GM13976 (cell line): ENCODE measurements at places on chromosomes 13 and 19.

DNA sequence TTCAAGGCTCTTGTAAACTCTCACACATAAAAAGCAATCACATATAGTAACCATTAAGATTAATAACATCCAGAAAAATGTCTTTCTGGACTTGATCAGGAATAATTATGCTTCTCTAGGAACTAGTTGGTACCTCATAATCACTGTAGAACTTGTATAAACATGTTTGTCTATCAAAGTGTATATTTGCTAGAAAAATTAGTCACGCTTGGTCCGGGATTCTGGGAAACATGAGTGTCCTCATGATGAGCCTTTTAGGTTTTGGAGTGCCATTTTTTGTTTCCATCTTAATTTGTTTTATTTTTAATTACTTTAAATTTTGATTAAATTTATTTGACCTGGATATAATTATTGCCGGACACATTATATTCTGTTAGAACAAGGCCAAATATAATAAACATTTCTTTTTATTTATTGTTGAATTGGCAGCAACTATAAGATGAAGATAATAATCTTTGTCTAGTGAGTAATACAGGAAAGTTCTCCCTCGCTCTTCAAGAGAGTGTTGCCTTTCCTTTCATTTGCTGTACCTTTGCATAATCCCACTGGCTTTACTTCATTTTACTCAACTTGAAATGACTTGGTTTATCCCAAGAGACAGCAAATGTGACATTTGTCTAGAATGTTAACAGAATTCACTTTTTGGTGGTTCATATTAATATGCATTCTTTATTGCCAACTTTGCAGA lies 207.0 kb downstream of the NALCN start:
- no peak for DNase-seq

DNA sequence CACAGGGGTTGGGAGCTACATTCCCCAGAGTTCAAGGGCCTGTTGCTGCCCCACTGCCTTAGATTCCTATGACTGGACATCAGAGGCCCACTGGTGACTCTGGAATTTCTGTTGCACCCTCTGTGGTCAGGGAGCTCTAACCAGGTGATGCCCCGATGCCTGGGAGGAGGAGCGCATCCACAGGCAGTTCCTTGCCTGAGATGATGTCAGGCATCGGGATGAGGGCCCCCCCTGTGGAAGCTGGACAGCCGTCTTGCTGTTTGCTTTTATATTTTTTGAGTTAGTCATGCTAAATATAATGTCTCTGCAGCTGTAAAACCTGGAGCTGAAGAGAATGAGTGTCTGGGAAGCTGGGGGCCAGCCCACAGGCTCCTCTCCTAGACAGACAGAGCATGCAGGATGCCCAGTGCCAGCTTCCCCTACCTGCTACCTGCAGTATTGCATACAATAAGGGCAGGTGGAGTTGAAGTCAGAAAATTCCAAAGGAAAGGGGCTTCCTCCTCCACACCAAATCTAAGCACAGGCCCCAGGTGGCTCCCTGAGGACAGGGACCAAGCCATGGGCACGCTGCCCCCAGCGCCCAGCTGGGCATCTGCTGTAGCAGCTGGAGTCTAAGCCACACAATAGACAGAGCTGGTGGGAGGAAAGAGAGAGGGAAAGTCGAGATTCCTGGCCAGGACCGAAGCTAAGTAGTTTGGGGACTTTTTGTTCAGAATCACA lies 16.2 kb downstream of the COL4A2 start:
- no peak for DNase-seq

- DNase-seq = no peak
These were observed 172.5 kb upstream of the SLITRK5 start for GRCh38 chr13:87498681-87499080.

DNA sequence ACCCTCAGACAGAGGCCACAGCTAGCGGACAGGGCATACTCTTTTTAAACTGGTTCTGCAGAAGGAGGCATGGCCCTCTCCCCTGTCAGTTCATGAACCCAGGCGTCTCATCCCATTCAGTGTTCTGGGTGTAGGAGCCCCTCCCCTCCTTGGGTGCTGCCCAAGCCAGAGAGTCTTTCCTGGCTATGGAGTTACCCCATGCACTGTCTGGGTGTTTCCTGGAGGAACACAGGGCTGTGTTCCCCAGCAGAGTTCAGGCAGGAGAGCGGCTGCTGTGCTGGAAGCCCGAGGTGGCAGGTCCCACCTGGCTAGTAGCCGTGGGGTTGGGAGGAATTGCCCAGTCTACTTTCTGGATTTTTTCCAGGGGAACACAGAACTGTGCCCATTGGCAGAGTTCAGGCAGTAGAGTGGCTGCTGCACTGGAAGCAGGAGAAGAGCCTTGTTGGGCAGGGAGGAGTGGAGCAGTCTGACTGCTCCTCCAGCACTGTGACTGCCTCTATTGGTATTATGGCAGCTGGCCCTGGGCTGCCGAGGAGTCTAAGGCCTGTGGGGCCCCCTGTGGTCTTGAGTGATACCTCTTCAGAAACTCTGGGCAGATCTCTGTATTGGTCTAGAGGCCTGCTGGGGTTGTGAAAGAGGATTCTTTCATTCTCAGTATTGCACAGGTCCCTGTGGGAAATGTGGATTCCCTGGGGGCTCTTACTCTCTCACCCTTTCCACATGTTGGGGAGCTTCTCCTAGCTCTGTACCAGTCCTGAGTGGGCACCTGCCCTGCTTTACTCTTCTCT lies 168.3 kb downstream of the PCDH20 start:
- no peak for DNase-seq

GRCh38 chr13:69980799-69981198 lies 126.8 kb upstream of the ATXN8OS start:
- no peak for DNase-seq

DNA sequence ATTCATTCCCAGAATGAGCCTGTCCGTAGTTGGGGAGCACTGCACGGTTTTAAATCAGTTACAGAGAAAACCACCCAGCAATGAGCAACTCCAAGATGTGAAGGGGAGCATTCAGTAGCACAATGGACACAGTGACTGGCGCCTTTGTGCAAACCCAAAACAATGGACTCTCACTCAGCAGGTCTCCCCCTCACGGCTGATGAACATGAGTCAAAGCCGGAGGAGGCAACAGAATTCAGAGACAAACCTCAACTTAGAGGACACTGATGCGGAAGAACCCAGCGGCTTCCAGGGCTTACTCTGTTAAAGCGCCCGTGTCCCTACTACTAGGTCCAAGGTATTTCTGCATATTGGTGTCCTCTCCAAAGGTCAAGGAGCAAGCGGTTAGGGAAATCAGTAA lies 17.7 kb downstream of the PLEKHF1 start:
- DNase-seq = no peak

- DNase-seq = no peak
These were observed 59.5 kb downstream of the TEX26 start for GRCh38 chr13:30991922-30992321.

DNA sequence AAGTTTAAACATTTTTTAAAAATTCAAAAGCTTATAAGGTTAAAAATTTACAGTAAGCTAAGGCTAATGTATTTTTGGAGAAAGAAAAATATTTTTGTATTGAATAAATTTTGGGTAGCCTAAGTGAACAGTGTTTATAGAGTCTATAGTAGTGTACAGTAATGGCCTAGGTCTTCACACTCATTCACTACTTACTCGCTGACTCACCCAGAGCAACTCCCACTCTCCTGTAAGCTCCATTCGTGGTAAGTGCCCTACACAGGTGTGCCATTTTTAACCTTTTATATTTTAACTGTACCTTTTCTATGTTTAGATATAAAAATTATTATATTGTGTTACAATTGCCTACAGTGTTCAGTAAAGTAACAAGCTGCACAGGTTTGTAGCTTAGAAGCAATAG lies 96.6 kb upstream of the FREM2 start:
- no peak for DNase-seq

GRCh38 chr13:65872448-65872847 lies 1357.7 kb downstream of the PCDH9 start:
- no peak for DNase-seq

GRCh38 chr13:109781384-109782065 lies 4.9 kb downstream of the IRS2 start:
- no peak for DNase-seq

- DNase-seq = no peak
These were observed 1078.6 kb downstream of the UQCRFS1 start for GRCh38 chr19:28134311-28134710.

DNA sequence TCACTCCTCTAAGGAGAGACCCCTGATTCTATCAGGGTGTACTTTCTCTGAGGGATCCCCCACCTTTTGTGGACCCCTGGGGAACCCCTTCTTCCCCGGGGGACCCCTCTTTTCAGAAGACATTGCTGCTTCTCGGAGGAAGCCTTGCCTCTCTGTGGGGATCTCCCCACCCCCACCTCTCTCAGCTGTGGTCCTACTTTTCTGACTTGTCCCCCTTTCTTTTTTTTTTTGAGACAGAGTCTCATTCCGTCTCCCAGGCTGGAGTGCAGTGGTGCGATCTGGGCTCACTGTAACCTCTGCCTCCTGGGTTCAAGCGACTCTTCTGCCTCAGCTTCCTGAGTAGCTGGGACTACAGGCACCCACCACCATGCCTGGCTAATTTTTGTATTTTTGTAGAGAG lies 18.4 kb upstream of the GATAD2A start:
- no peak for DNase-seq

DNA sequence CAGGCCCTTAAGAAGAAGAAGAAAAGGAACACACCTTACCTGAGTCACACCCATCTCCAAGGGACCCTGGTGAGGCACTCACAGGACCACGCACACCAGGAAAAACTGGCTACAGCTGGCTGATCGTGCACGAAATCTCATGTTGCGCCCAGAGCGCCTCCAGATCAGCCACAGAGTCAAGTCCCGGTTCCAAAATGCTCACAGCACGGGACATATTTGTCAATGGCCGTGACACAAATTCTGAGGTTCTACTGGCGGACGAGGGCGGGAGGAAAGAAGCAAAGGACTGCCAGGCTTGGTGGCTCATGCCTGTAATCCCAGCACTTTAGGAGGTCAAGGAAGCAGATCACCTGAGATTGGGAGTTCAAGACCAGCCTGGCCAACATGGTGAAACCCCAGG lies 21.5 kb downstream of the SH3GL1 start:
- DNase-seq = no peak

- DNase-seq = peak; percentile 23
These were observed 107.2 kb downstream of the KCNRG start for GRCh38 chr13:50122455-50122854.

- no peak for DNase-seq
These were observed 23.1 kb downstream of the LYL1 start for GRCh38 chr19:13079542-13079986.

- DNase-seq = no peak
These were observed 15.4 kb upstream of the KPTN start for GRCh38 chr19:47499371-47499770.

- DNase-seq = no peak
These were observed 15.2 kb upstream of the ZNF543 start for GRCh38 chr19:57305056-57305455.

- no peak for DNase-seq
These were observed 20.0 kb downstream of the RAB20 start for GRCh38 chr13:110541526-110541920.

DNA sequence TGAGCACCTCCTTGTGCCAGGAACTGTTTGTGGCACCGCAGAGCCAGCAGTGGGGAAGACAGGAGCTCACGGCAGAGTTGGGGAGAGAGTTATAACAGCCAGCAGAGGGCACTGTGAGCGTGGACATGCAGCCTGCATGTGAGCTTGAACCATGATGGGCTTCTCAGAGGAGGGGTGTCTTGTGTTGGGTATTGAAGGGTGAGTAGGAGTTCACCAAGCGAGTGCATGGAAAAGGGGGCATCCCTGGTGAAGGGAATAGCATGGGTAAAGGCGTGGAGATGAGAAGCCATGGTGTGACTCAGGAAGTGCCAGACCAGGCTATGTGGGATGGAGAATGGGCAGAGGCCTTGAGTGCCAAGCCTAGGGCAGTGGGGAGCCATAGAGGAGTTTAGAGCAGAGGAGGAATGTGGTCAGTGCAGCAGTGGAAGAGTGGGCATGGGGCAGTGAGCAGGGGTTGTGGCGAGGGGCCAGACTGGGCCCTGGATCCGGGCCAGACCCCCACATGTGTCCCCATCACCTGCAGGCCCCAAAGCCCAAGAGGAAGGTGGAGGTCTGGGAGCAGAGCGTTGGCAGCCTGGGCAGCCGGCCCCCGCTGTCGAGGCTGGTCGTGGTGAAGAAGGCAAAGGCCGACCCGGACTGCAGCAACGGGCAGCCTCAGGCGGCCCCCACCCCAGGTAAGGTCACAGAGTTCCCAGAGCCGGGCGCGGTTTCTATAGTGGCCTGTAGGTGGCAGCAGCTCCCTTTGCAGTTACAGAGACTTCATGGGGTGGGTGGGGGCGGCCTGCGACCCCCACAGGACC lies 11.8 kb upstream of the SHD start:
- DNase-seq = peak; percentile 85

DNA sequence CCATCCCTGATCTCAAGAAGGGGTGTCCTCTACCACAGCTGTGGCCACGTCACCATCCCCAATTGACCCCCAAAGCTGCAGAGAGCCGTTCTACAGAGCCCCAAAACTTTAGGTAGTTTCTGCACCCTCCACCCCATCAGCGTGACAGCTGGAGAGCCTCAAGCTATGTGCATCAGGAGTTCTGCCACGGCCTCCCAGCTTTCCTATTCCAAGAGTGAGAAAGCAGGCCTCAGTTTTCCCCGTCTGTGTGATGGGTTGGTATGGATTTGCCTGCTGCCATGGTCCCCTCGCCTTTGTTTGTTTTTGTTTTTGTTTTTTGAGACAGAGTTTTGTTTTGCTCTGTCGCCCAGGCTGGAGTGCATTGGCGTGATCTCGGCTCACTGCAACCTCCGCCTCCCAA lies 1.5 kb downstream of the BCL3 start:
- DNase-seq = no peak

DNA sequence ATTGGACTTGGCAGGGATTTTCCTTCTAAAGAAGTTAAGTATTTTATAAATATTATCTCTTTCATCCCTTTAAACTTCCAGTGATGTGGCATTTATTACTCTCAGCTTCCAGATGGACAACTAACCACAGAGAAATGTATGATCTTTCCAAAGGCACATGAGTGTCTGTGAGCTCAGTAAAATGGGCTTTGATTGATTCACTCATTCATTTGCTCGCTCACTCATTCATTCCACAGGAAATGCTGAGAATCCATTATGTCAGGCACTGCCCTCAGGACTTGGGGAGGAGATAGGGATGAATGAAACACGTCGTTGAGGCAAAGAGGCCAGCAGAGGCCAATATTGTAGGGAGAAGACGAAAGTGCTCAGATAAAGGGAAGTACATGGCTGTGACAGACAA lies 359.3 kb downstream of the EFNB2 start:
- DNase-seq = no peak

DNA sequence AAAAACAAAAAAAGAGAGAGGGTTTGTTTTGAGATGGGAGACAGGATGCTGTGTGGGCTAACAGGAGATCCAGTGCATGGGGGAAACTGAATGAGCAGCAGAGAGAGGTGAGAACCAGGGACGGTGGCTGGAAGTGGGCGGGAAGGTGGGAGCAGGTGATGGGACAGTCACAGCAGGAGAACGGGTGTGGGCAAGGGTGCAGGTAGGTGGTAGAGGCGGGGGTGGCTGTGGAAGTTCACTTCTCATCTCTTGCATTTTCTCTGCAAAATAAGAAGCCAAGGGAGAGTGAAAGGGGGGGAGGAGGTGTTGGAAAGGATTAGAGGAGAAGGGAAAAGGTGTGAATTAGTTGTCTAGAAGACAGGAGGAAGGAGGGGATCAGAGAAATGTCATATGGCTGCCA lies 21.9 kb downstream of the FBXO17 start:
- no peak for DNase-seq
